ENCODE measurements at places on chromosomes 3 and 15. TPM values are rescaled to one million over a fixed set of nuclear protein-coding genes. Genes with fewer than 3 reads are reported as not detected.

DNA sequence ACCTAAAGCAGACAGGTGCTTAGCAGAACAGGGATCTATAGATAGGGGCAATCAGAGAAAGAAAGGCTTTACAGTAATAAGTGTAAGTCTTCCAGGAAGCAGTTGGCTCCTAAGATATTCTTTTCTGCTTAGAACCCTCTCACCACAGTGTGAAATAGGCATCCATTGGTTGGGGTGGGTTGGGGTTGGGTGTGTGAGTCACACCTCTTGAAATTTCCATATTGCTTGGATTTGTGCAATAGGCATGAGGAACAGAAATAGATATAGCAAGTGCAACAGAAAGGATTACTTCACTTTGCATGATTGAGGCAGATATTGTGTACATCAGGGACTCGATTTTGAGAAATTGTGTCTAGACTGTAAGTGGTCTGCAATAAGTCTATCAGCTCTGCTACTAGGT is 200.1 kb upstream of the GAP43 start:
- H3K4me1 ChIP-seq = peaks cover 11% of the 10 kb centered on the region
- H3K27me3 ChIP-seq = no peaks in the 10 kb centered on the region
- DNase-seq = no peak
- H3K27ac ChIP-seq = no peak overlapping the region
- no peaks in the 10 kb centered on the region for H3K36me3 ChIP-seq
- H3K4me3 ChIP-seq = no peak overlapping the region

- H3K27ac ChIP-seq = no peak overlapping the region
- peaks cover 53% of the 10 kb centered on the region for H3K27me3 ChIP-seq
- DNase-seq = no peak
- H3K4me3 ChIP-seq = no peak overlapping the region
These were observed 4.4 kb downstream of the GXYLT2 start for GRCh38 chr3:72892081-72892775.

- H3K27me3 ChIP-seq = peaks cover 4% of the 10 kb centered on the region
- no peaks in the 10 kb centered on the region for H3K36me3 ChIP-seq
These were observed 4.0 kb upstream of the WDR49 start for GRCh38 chr3:167657684-167658225.

- no peak overlapping the region for H3K4me3 ChIP-seq
- no peaks in the 10 kb centered on the region for H3K4me1 ChIP-seq
- no peaks in the 10 kb centered on the region for H3K36me3 ChIP-seq
- H3K27ac ChIP-seq = no peak overlapping the region
These were observed 98.3 kb upstream of the CHL1 start for GRCh38 chr3:98259-98654.

GRCh38 chr3:48278884-48279559 is 38.1 kb downstream of the ZNF589 start:
- no peak for DNase-seq
- H3K4me1 ChIP-seq = no peaks in the 10 kb centered on the region
- H3K4me3 ChIP-seq = no peak overlapping the region
- peaks cover 2% of the 10 kb centered on the region for H3K36me3 ChIP-seq
- H3K27me3 ChIP-seq = no peaks in the 10 kb centered on the region

DNA sequence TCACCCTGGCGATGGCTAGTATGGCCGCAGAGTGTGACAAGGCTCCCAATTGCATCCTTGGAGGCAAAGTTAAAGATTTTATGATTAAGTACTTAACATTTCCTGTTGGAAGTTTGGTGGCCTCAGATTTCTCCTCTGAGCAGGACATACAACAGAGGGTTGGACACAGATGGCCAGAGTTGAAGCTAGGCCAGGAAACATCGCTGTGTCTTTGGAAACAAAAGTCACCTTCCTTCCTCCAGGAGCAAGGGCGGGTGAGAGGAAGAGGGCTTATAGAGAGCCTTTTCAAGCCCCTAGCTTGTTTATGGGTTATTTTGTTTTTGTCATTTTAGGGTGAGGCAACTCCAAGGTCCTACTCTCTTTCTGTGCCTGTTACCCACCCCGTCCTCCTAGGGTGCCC is 24.2 kb downstream of the SLC6A1 start:
- no peak overlapping the region for H3K27ac ChIP-seq
- no peak for DNase-seq
- H3K4me3 ChIP-seq = no peak overlapping the region
- no peaks in the 10 kb centered on the region for H3K4me1 ChIP-seq
- no peaks in the 10 kb centered on the region for H3K36me3 ChIP-seq
- H3K27me3 ChIP-seq = peaks cover 13% of the 10 kb centered on the region

ASB14 gene
- total RNA-seq = not detected

GRCh38 chr15:45780352-45780751 is 145.5 kb downstream of the SQOR start:
- peaks cover 8% of the 10 kb centered on the region for H3K27me3 ChIP-seq
- no peaks in the 10 kb centered on the region for H3K36me3 ChIP-seq
- no peak for DNase-seq
- H3K4me3 ChIP-seq = no peak overlapping the region
- no peak overlapping the region for H3K27ac ChIP-seq
- no peaks in the 10 kb centered on the region for H3K4me1 ChIP-seq

ZNF80 gene
- total RNA-seq = 0.66 TPM
